ENCODE measurements at places on chromosomes 1 and 21.

GRCh38 chr1:225458222-225458631 lies 30.4 kb upstream of the LBR start:
- no peak overlapping the region for H3K4me3 ChIP-seq
- H3K4me1 ChIP-seq, result peaks cover 11% of the 10 kb centered on the region
- H3K27ac ChIP-seq, result no peak overlapping the region

DNA sequence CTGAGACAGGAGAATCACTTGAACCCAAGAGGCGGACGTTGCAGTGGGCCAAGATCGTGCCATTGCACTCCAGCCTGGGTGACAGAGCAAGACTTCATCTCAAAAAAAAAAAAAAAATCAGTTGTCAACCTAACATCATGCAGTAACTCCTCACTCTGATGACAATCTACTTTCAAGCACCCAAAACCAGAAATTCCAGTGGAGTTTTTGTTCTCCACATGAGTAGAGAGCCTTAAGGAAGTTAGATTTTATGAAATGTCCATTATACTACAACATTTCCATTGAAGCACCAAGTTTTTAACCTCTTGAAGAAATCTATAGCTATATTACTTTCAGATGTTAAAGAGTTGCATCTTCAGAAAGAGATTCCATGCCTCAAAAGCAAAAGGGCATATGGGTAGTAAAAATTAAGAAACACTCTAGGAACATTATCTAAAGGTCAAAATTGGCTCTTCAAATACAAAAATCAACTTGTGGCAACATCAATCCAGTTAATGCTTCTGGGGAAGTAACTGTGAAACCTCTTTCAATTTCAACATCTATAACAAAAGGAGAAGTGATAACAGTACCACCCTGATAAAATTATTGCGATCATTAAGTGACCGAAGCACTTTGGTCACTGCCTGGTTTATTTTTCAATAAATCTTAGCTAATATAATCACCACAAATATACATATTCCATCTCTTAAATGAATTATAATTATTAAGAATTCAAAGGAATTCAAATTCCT lies 7.7 kb downstream of the LPGAT1 start:
- peaks cover 48% of the 10 kb centered on the region for H3K36me3 ChIP-seq
- H3K27ac ChIP-seq, result no peak overlapping the region
- no peaks in the 10 kb centered on the region for H3K4me1 ChIP-seq
- no peak for DNase-seq
- no peaks in the 10 kb centered on the region for H3K27me3 ChIP-seq
- H3K4me3 ChIP-seq, result no peak overlapping the region

DNA sequence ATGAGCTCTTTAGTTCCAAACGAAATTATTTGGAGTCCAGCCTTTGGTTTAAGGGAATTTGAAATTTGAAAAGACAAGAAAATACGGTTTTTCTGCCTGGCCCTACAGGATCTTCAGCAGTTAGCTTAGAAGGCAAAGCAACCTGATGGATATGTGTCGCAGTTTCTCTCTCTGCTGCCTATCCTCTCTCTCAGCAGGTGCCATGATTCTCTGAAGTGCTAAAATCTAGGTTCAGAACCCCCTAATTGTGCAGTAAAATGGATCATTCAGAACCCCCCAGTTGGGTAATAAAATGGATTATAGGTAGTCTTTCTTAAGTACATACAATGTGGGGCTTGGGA lies 446 bp upstream of the DEPDC1 start:
- H3K27me3 ChIP-seq, result no peaks in the 10 kb centered on the region
- H3K4me3 ChIP-seq, result no peak overlapping the region
- no peak overlapping the region for H3K27ac ChIP-seq
- H3K36me3 ChIP-seq, result peaks cover 2% of the 10 kb centered on the region

DNA sequence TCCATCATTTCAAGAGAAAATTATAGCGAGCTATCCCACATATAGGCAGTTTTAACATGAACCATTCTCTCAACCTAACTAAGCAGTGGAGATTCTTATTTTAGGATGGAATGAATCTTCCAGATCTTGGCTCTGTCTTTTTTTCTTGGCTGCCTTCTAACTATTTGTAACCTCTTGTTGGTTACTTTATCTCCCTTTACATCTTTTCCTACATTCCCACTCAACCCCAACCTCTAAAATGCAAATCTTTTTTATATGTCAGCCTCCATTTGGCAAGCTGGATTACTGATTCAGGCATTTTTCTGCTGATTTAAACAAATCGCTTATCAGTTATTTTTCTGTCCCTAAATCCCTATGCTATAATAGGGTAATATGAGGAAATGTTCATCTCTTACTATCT lies 46.9 kb upstream of the LHX8 start:
- peaks cover 3% of the 10 kb centered on the region for H3K27me3 ChIP-seq
- DNase-seq, result no peak
- H3K4me3 ChIP-seq, result no peak overlapping the region

GRCh38 chr1:226787071-226787470 lies 48.0 kb upstream of the ITPKB start:
- no peak overlapping the region for H3K27ac ChIP-seq
- peaks cover 18% of the 10 kb centered on the region for H3K4me1 ChIP-seq
- no peak overlapping the region for H3K4me3 ChIP-seq
- H3K27me3 ChIP-seq, result peaks cover 2% of the 10 kb centered on the region
- no peak for DNase-seq
- H3K36me3 ChIP-seq, result no peaks in the 10 kb centered on the region

DNA sequence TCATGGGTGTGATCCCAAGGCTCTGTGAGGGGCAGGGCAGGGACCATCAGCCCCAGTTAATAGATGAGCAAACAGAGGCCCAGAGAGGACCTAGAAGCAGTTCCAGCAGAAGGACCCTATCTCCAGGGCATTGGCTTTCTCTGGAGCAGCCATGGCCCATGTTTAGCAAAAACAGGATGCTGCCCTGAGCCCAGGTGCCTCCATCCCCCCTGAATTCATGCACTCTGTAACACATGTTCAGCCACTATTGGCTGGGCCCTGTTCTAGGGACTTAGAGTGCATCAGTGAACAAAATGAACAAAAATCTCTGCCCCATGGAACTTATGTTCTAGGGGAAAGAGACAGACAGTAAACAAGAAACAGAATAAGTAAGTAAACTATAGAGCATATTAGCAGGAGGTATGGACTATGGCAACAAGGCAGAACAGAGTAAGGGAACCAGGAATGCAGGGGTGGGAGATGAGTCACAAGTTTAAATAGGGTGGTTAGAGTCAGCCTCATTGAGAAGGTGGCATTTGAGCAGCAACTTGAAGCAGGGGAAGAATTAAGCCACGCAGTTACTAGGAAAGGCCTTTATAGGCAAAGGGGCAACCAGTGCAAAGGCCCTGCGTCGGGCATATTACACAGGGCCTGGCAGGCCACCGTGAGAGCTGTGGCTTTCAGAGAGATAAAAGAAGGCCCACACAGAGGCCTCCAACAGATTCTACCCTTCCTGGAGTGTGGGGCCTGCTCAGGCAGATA lies 185.9 kb upstream of the EDN2 start:
- DNase-seq, result no peak
- no peaks in the 10 kb centered on the region for H3K27me3 ChIP-seq
- no peak overlapping the region for H3K4me3 ChIP-seq
- H3K4me1 ChIP-seq, result peaks cover 14% of the 10 kb centered on the region

GRCh38 chr1:184881941-184882913 lies 92.1 kb downstream of the NIBAN1 start:
- H3K4me1 ChIP-seq, result peaks cover 2% of the 10 kb centered on the region
- H3K27me3 ChIP-seq, result no peaks in the 10 kb centered on the region
- DNase-seq, result no peak
- no peak overlapping the region for H3K4me3 ChIP-seq
- H3K27ac ChIP-seq, result no peak overlapping the region
- no peaks in the 10 kb centered on the region for H3K36me3 ChIP-seq

GRCh38 chr1:218674280-218674773 lies 329.2 kb downstream of the TGFB2 start:
- peaks cover 3% of the 10 kb centered on the region for H3K4me1 ChIP-seq
- H3K27ac ChIP-seq, result no peak overlapping the region
- no peak overlapping the region for H3K4me3 ChIP-seq
- DNase-seq, result peak; percentile 68
- H3K27me3 ChIP-seq, result no peaks in the 10 kb centered on the region

GRCh38 chr1:115069659-115070308 lies 19.5 kb downstream of the TSPAN2 start:
- H3K27me3 ChIP-seq, result no peaks in the 10 kb centered on the region
- peaks cover 21% of the 10 kb centered on the region for H3K4me1 ChIP-seq
- H3K4me3 ChIP-seq, result no peak overlapping the region
- no peak overlapping the region for H3K27ac ChIP-seq
- no peak for DNase-seq

DNA sequence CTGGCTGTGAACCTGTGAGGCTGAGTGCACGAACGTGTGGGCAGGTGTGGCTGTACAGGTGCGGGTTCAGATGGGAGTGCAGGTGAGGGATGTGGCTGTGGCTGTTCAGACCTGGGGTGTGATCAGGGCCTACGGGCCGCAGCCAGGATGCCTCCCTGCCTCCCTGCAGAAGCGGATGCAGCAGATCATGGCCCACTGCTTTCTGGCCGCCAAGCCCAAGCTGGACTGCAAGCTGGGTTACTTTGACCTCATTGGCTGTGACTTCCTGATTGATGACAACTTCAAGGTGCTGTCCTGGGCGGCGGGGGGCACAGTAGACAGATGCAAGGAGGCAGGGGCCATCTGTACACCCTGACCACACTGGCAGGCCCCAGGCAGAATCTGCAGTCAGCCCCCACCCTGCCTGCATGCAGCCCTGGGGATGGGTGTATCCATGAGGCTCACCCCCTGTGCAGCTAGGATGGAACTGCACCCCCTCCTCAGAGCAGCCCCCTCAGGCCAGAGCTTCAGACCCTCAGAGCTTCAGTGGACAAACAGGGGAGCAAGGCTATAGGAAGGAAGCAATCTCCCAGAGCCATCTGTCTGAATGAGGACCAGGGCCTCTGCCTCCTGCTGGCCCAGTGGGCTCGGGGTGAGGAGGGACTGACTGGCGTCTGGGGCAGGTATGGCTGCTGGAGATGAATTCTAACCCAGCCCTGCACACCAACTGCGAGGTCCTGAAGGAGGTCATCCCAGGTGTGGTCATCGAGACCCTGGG lies 9.8 kb downstream of the TNFRSF18 start:
- peak overlapping the region; percentile 68 for H3K4me3 ChIP-seq
- no peaks in the 10 kb centered on the region for H3K36me3 ChIP-seq
- peaks cover 3% of the 10 kb centered on the region for H3K4me1 ChIP-seq
- H3K27me3 ChIP-seq, result no peaks in the 10 kb centered on the region
- no peak overlapping the region for H3K27ac ChIP-seq

- H3K36me3 ChIP-seq, result peaks cover 73% of the 10 kb centered on the region
- DNase-seq, result no peak
- H3K4me3 ChIP-seq, result no peak overlapping the region
- H3K4me1 ChIP-seq, result no peaks in the 10 kb centered on the region
Measured at GRCh38 chr1:145827966-145828365, 4.0 kb downstream of the POLR3C start.
